ENCODE measurements at places on chromosomes 3 and 15. TPM values are rescaled to one million over a fixed set of nuclear protein-coding genes. Genes with fewer than 3 reads are reported as not detected.

The FAIM gene
- total RNA-seq, result 16.3 TPM

The P2RY13 gene
- 4.0 TPM for total RNA-seq

DNA sequence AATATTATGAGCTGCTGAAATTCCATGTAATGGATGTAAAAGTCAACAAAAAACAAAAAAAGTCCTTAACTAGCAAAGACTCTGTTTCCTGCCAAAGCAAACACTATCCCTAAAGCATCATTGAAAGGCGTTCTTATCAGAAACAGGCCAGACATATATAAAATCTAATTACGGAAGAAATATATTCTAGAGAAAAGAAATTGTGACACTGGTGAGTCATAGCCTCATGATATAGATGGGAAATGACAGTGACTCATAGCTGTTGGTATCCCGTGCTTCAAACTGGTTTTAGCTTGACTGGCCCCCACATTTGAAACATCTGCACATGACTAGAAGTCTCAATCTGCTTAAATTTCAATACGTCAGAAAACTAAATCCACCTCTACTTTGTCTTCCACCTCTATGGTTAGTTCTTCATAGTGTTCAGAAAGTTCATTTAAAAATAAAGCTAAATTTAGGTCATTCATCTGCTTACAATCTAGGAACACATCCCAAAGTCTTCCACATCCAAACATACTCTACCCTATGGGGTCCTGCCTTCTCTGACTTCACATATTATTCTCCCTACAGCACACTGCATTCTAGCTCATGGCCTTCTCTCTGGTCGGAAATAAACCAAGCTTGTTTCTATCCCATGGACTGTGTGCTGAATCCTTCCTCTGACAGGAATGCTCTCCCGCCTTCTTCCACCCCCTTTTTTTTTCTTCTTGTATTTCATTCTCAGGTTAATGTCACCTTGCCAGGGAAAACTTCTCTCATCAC lies 456.3 kb upstream of the ARRDC4 start:
- H3K4me3 ChIP-seq, result no peak overlapping the region
- H3K27ac ChIP-seq, result no peak overlapping the region
- no peaks in the 10 kb centered on the region for H3K4me1 ChIP-seq
- DNase-seq, result no peak
- H3K27me3 ChIP-seq, result peaks cover 3% of the 10 kb centered on the region

The USP19 gene
- total RNA-seq, result 63.1 TPM

The ISLR2 gene
- total RNA-seq, result 0.31 TPM

The ANKRD34C gene
- not detected for total RNA-seq

DNA sequence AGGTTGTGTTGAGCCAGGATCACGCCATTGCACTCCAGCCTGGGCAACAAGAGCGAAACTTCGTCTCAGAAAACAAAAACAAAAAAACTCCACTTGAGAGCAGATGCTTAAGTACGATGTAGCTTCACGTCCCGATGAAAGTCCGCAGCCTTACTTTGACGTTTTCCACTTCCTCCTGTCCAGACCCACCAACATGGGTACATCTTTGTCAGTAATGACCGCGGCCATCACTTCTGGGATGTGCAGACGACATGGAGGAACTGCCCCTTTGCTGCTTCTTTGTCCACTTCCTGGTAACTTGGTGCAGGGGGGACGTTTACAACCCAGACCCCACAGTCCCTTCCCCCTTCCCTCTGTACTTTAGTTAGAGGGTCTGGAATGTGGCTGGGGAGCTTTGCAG lies 48.7 kb downstream of the CRABP1 start:
- H3K4me1 ChIP-seq, result peaks cover 3% of the 10 kb centered on the region
- no peak overlapping the region for H3K27ac ChIP-seq
- no peak for DNase-seq
- H3K27me3 ChIP-seq, result peaks cover 8% of the 10 kb centered on the region
- H3K4me3 ChIP-seq, result no peak overlapping the region

GRCh38 chr15:64122936-64123351 lies 27.2 kb downstream of the SNX1 start:
- H3K27me3 ChIP-seq, result no peaks in the 10 kb centered on the region
- H3K4me1 ChIP-seq, result no peaks in the 10 kb centered on the region
- H3K36me3 ChIP-seq, result peaks cover 27% of the 10 kb centered on the region

DNA sequence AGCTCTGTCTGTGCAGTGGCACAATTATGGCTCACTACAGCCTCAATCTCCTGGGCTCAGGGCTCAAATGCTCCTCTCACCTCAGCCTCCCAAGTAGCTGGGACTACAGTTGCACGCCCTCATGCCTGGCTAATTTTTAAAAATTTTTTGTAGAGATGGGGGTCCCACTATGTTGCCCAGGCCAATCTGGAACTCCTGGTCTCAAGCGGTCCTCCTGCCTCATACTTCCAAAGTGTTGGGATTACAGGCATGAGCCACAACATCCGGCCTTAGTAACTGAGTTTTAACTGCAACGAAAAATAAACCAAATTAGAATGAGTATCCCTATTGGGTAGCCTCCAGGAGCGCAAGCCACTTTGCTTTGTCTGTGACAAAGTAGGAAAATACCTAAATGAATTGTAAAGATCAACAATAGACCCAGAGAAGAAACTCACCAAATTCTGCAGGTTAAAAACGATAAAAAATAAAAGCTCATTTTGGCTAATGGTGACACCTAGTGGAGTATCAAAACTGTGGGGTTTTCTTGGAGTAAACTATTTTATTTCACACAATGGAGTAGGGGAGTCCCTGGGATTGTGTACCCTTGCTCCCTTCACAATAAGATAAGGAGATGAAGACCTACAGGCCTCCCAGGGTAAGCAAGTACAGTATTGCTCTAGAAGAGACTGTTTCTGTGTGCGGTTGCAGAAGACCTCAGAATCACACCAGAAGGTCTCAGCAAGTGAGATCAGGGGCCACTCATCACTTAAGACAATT lies 21.0 kb upstream of the CA12 start:
- no peak overlapping the region for H3K4me3 ChIP-seq
- H3K36me3 ChIP-seq, result no peaks in the 10 kb centered on the region
- DNase-seq, result no peak
- H3K27me3 ChIP-seq, result no peaks in the 10 kb centered on the region
- H3K4me1 ChIP-seq, result no peaks in the 10 kb centered on the region
- no peak overlapping the region for H3K27ac ChIP-seq

The ELL3 gene
- total RNA-seq, result 15.5 TPM

- H3K36me3 ChIP-seq, result no peaks in the 10 kb centered on the region
- no peak overlapping the region for H3K27ac ChIP-seq
- H3K4me3 ChIP-seq, result no peak overlapping the region
- H3K4me1 ChIP-seq, result no peaks in the 10 kb centered on the region
Observed at GRCh38 chr3:43512754-43513404, 108.9 kb downstream of the ANO10 start.

The SI gene
- total RNA-seq, result not detected

The TRH gene
- not detected for total RNA-seq

GRCh38 chr3:182837855-182838454 lies 44.7 kb downstream of the ATP11B start:
- H3K4me1 ChIP-seq, result no peaks in the 10 kb centered on the region
- no peak overlapping the region for H3K4me3 ChIP-seq
- H3K36me3 ChIP-seq, result peaks cover 5% of the 10 kb centered on the region
- peak; percentile 26 for DNase-seq
- H3K27me3 ChIP-seq, result no peaks in the 10 kb centered on the region

- no peaks in the 10 kb centered on the region for H3K27me3 ChIP-seq
- no peak overlapping the region for H3K27ac ChIP-seq
- H3K4me1 ChIP-seq, result no peaks in the 10 kb centered on the region
Observed at GRCh38 chr3:40200692-40201316, 108.7 kb upstream of the EIF1B start.

DNA sequence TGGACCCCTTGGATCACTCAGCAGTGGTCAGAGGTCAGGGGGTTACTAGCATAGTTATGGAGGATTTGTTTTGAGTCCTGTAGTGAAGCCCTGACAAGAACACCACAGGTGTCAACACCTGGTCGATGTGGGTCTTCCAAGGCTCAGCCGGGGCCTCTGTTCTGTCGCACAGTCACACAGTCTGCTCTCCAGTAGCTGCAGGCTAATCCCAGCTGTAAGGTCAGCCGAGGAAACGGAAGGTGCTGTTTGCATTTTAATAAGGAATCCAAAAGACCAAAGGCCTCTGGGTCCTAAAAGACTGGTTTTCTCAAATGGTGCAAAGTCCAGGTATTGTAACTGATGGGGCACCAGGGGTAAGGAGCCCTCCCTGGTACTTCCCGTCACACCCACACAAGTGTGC lies 71.7 kb downstream of the RPLP1 start:
- H3K4me1 ChIP-seq, result no peaks in the 10 kb centered on the region
- no peak overlapping the region for H3K4me3 ChIP-seq
- H3K36me3 ChIP-seq, result no peaks in the 10 kb centered on the region
- peaks cover 2% of the 10 kb centered on the region for H3K27me3 ChIP-seq
- no peak overlapping the region for H3K27ac ChIP-seq

- no peaks in the 10 kb centered on the region for H3K36me3 ChIP-seq
- no peak overlapping the region for H3K27ac ChIP-seq
- H3K4me1 ChIP-seq, result peaks cover 12% of the 10 kb centered on the region
- no peak overlapping the region for H3K4me3 ChIP-seq
Observed at GRCh38 chr3:12982619-12983101, 90.6 kb downstream of the IQSEC1 start.

DNA sequence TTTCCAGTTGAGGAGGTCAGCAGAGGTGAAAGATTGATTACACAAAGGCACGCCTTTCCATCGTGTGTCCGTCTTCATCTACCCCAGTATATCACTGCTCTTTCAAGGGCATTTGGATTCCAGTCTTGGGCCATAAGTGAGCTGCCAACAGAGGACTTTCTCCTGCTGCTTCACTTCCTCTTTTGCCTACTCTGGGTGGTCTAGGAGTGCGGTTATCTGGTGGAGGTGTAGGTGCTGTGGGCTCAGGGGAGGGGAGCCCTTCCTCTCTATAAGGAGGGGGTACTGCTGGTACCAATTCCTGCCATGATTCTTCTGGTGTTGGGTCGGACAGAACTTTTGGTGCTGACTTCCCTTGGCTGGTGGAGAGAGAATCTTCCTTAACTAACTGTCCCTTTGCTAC lies 83.1 kb upstream of the VEPH1 start:
- H3K27ac ChIP-seq, result no peak overlapping the region
- H3K36me3 ChIP-seq, result no peaks in the 10 kb centered on the region
- DNase-seq, result no peak

- H3K4me1 ChIP-seq, result no peaks in the 10 kb centered on the region
- H3K4me3 ChIP-seq, result no peak overlapping the region
- H3K36me3 ChIP-seq, result no peaks in the 10 kb centered on the region
- no peak for DNase-seq
Observed at GRCh38 chr3:137709011-137709601, 55.0 kb upstream of the SOX14 start.

The SPESP1 gene
- total RNA-seq, result 0.94 TPM

GRCh38 chr3:55964491-55964985 lies 477.4 kb upstream of the WNT5A start:
- DNase-seq, result no peak
- H3K4me3 ChIP-seq, result no peak overlapping the region
- H3K27me3 ChIP-seq, result no peaks in the 10 kb centered on the region
- H3K36me3 ChIP-seq, result no peaks in the 10 kb centered on the region
- no peaks in the 10 kb centered on the region for H3K4me1 ChIP-seq

DNA sequence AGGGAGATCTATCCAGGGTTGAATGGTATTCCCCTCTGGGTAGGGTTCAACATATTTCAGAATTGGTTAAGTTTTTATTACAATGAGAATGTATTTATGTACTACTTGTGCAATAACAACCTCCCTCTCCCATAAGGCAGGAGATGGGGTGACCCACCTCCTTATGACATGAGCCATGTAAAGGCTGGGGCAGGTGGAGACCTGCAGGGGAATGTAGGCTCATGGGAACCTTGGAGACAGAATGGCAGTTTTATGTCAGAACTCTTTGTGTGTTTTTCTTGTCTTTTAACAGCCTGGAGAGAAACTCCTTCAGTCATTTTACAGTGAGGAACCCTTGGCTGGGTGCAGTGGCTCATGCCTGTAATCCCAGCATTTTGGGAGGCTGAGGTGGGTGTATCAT lies 24.6 kb upstream of the INSYN1 start:
- H3K27me3 ChIP-seq, result no peaks in the 10 kb centered on the region
- peaks cover 2% of the 10 kb centered on the region for H3K4me1 ChIP-seq
- H3K27ac ChIP-seq, result no peak overlapping the region
- H3K4me3 ChIP-seq, result no peak overlapping the region
- no peaks in the 10 kb centered on the region for H3K36me3 ChIP-seq

Data from lung (tissue), 17 donors.